Activated T-helper 1 cell treated with anti-CD3 and anti-CD28 coated beads, Interleukin-2, amount 50 U/mL, for 16 hours (primary cell): ENCODE measurements at places on chromosomes 2 and 18.

DNA sequence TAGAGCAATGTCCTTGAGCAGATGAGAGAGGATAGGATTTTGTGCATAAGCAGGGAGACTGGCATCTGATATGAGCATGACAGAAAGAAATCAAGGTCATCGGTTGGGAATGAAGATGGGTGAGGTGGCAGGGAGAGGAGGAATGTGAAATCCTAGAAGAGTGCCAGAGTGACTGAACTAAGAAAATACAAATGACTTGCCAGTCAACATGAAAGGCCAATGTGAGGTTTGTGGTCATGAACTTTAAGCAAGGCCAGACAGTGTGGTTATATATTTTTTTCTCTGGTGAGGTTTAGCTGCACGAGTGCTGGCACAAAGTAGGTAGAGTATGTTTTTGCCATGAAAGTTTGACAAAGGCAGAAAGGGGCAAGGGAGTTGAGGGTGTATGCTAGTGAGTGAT lies 21.2 kb downstream of the QPCT start:
- DNase-seq = no peak

DNA sequence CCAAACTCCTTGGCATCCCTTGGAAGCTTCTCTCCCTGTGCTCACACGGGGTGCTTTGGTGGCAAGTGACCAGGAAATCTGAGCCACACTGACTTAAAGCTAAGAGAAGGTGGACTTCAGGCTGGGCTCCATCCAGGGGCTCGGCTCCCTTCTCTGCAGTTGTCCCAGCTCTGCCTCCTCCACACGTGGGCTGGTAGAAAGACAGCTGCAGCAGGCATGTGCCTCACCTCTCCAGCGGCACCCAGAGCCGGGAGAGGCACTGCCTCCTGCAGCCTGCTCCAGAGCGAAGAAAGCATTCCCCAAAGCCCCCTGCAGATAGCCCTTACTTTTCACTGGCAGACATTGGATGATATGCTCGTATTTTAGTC lies 11.3 kb downstream of the KCNF1 start:
- no peak for DNase-seq

GRCh38 chr2:144426981-144427479 lies 92.9 kb downstream of the ZEB2 start:
- DNase-seq = no peak

- no peak for DNase-seq
These were observed 70.0 kb downstream of the SLC25A12 start for GRCh38 chr2:171824086-171824485.

DNA sequence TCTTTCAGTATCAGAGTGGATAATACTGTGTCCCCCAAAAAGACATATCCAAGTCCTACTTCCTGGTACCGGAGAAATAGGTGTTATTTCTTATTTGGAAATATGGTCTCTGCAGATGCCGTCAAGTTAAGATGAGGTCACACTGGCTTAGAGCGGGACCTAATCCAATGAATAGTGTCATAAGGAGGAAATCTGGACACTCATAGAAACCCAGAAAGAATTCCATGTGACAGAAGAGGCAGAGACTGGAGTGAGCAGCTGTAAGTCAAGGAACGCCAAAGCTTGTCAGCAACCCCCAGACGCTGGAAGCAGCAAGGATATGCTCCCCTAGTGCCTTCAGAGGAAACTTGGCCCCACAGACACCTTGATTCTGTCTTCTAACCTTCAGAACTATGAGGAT lies 69.8 kb downstream of the CCBE1 start:
- no peak for DNase-seq

DNA sequence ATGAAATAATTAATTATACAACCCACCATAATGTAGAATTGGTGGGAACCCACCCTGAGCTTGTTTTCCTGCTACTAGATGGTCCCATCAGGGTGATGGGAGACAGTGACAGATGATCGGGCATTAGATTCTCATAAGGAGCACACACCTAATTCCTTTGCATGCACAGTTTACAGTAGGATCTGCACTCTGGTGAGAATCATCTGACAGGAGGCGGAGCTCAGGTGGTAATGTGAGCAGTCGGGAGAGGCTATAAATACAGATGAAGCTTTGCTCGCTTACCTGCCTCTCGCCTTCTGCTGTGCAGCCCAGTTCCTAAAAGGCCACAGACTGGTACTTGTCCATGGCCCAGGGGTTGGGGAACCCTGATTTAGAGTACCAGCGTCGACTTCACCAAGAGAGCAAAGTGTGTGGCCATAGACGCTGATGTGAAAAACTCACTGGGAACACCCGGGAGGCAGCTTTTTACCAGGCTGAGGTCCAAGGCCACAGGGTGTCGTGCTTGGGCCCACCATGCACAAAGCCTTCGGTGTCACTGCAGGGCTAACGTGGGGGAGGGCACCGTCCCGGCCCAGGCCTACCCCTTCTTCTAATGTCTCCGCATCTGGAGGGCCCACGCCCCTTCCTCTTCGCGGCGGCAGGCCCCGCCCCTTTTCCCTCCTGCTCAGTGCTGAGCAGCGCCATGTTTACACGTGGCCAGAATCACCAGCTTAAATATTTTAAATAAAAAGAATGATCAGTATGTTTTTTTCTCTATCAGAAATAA lies 296.8 kb upstream of the HDAC4 start:
- no peak for DNase-seq

GRCh38 chr2:33913071-33913616 lies 314.0 kb upstream of the FAM98A start:
- no peak for DNase-seq

DNA sequence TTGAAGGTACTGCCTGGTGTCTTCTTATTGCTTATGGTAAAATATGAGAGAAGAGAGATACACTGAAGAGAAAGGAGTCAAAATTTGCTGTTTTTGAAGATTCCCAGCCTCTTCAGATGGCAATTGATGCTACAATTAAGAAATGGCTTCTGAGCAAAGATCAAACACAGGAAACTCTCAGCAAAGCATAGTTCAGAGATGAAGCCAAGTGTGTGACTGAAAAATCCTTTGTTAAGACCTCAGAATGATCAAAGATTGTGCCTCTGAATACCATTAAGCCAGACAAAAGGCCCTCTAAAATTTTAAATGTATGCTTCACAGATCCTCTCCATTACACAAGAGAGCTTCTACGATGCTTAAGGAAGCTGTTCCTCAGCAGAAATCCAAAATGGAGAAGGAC lies 216.3 kb downstream of the UXS1 start:
- DNase-seq = no peak

DNA sequence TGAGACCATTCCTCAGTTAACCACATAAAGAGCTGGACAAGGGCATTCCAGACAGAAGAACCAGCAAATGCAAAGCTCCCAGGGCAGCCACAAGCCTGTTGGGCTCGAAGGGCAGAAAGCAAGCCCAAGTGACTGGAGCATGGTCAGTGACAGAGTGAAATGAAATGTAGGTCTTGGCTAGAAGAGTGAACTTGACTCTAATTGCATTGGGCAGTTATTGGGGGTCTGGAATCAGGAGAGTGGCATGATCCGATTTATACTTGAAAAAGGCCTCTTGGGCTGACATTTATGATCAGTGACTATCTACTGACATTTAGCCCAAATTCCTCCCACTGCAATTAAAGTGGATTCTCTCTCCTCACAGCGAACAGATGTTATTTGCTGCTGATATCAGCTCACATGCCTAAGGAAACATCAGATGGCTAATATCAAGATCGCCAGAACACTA lies 152.5 kb upstream of the KLF7 start:
- DNase-seq = no peak

DNA sequence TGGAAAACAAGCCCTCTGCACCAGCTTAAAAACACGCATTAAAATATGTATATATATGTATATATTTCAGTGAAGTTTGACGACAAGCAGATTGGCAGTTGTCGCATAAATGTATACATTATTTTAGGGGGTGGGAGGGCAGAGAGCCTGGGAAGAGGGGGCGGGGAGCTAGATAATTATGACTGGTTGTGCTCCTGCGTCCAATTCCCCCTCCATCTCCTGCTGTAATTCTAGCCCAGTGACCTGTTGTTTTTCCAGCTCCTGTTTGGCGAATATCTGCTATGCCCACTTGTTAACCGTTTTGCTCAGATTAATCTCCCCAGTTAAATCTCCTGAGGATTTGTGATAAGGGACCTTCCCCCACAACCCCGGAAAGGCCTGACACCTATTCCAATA lies 656 bp downstream of the UNC80 start:
- no peak for DNase-seq
